Stimulated activated naive CD4-positive, alpha-beta T cell (primary cell): ENCODE measurements at places on chromosomes 3 and 15.

- no peak for DNase-seq
Observed at GRCh38 chr15:80480909-80481308, 76.7 kb downstream of the ARNT2 start.

- no peak for DNase-seq
Observed at GRCh38 chr15:39778021-39778420, 4.6 kb downstream of the FSIP1 start.

DNA sequence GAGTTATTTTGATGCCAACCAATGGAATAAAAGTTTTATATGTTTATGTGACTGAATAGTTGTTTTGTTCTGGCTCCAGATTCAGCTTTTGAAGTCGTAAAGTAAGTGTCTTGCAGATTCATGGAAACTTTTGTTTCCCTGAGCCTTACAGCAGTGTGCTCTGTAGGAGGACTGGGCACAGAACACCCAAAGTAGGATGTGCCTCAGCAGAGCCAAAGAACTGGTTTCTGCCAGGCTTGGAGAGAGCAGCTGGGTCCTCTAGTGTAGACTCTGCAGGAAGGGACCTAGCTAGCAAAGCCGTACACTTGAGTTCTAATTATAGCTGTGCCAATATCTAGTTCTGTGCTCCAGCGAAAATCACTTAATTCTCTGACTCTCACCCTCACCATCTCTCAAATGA lies 261.2 kb upstream of the DNAJC19 start:
- no peak for DNase-seq

GRCh38 chr3:185537369-185537970 lies 14.9 kb downstream of the LIPH start:
- no peak for DNase-seq

DNA sequence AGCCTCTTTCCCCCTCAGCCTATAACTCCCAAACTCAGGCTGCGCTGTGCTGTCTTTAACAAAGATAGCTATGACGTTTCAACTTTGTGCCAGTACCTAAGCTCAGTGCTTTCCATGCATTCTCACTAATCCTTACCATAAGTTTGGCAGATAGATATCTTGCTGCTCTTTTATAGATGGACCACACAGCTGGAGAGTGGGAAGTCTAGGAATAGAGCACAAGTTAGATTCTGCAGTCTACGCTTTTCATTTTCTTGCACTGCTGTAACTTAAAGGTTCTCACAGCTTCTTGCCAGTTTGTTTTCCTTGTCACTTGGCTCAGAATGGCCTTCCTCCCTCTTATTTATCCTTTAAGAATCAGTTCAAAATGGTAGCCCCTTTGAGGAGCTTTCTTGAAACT lies 468.8 kb downstream of the CNTN4 start:
- no peak for DNase-seq

DNA sequence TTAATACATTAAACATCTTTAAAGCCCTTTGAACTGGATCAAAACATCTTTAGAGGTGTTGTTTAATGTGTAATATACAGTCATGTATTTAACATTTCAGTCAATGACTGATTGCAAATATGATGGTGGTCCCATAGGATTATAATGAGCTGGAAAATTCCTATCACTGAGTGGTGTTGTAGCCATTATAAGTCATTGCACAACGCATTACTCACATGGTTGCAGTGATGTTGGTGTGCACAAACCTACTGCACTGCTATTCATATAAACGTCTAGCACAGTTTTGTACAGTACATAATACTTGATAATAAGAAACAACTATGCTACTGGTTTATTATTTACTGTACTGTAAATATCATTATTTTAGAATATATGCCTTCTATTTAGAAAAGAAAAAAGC lies 75.6 kb downstream of the DTWD1 start:
- no peak for DNase-seq

- no peak for DNase-seq
Observed at GRCh38 chr3:13796701-13797460, 83.0 kb downstream of the WNT7A start.

- no peak for DNase-seq
Observed at GRCh38 chr15:85786781-85787114, 8.0 kb downstream of the KLHL25 start.

GRCh38 chr15:92631721-92632120 lies 23.9 kb downstream of the FAM174B start:
- no peak for DNase-seq

- DNase-seq: no peak
Observed at GRCh38 chr3:52349611-52350395, 33.7 kb downstream of the DNAH1 start.

- no peak for DNase-seq
Observed at GRCh38 chr3:32009101-32009500, 27.6 kb downstream of the ZNF860 start.

GRCh38 chr15:61521953-61522352 lies 292.9 kb upstream of the RORA start:
- no peak for DNase-seq

DNA sequence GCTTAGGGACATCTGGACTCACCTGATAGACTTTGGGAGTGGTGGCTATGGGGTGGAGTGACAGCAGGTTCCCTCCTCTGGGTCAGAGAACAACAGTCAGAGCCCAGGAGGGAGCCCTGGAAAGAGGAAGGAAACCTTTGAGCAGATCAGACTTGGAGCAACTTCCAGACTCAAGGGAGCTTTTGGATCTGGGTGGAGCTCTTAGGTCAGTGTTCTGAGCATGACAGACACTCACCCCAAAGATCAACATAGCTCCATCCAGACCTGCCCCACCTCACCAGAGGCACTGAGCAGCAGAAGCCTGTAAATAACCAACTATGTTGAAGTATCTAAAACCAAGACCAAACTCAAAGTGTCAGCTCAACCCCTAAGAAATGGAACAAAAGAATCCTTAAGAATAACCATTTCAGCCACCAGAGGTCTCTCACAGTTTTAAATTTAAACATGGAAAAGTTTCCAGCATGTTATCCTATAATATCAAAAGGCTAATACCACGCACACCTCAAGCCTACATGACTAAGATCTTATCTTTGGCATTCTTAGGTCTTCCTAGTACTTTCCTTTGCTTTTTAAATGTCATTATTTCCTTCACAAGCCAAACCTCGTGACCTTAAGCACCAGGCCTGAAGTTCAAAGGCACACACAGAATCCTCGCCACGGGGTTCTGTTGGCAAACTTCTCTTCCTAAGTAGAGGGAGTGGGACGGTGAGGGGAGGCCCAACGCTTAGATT lies 56.4 kb downstream of the UMPS start:
- no peak for DNase-seq

DNA sequence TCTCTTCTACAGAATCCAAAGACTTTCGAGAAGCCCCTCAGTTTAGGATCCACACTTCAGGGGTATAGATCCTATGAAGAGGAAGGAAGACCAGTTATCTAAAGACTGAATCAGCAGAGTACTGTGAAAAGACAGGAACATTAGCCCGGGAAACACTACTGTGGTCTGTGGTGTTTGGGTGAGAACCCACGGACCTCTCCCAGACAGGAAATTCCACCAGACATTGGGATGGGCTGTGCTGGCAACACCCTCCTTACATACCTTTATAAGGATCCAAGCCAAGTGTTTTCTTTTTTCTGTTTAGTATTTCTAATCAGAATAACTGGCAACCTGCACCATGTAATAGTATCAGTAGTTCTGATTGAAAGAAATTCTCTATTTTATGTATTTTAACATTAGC lies 14.1 kb downstream of the TMEM207 start:
- no peak for DNase-seq

GRCh38 chr3:26422415-26422814 lies 200.2 kb upstream of the LRRC3B start:
- no peak for DNase-seq

- DNase-seq: no peak
Observed at GRCh38 chr15:101242999-101243336, 8.9 kb downstream of the CHSY1 start.

DNA sequence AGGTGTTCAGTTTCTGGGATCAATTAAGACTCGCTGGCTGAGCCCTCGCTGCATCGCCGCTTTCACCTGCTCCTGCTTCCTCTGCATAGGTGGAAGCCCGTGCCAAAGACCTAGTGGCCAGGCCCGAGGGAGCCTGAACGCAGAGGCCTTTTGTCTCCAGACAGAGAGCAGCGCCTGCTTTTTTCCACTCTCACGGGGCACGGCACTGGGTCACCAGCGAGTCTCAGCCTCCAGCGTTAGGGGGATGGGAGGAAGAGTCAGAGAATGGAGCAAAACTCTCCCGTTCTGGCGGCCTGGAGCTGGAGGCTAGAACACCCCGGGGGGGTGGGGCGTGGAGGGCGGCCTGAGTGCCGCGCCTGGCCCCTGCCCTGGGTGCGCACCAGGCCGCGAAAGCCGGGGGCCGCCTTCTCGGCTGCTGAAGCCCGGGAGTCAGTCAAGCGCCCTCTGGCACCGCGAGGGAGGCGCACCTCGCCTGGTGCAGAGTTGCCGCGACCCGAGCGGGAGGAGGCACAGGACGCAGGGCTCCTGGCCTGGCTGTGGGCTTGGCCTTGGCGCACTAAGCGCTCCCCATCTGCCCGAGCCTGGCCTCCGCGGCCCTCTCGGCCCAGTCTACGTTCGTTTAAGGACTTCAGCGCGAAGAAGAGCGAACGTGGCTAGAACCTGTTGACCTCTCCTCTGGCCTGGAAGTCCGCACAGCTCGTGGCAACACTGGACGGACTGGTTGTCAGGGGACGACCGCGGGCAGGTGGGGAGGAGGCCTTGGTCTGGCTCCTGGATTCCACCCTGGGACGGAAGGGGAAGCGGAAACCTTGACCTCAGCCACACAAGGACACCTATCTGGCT lies 21.5 kb downstream of the NR2F2 start:
- DNase-seq: no peak
